ENCODE measurements at places on chromosomes 11 and 22.

DNA sequence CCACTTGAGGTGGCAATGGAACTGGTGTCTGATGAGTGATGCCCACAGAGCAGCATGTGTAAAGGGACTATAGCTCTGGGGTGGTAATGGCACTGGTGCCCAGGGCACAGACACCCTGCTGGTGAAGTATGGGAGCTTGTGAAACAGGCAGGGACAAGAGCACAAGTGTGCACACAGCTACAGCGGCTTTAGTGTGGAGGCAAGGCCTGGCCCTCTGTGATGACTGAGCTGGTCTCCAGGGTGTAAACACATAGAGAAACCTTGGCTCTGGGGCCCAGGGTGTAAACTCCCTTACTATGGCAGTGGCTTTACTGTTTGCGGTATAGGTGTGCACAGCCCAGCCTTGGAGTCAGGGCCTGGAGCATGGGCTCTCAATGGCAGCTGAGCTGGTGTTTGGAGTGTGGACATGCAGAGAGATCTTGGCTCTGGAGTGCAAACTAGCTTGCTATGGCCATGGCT, 46.3 kb downstream of the BIRC2 start:
- no peak for DNase-seq

GRCh38 chr11:61610905-61611304, 30.0 kb upstream of the SYT7 start:
- DNase-seq = no peak

GRCh38 chr11:87035976-87036583, 1.7 kb upstream of the TMEM135 start:
- no peak for DNase-seq

- DNase-seq = no peak
Measured at GRCh38 chr22:36215981-36216380, 14.4 kb upstream of the APOL4 start.

GRCh38 chr11:65558930-65559509, 861 bp upstream of the LTBP3 start:
- no peak for DNase-seq

GRCh38 chr11:128896356-128896755, 5.2 kb downstream of the KCNJ5 start:
- DNase-seq = no peak

- DNase-seq = no peak
Measured at GRCh38 chr11:103668859-103669258, 367.6 kb upstream of the DDI1 start.

GRCh38 chr11:126109941-126110731, 47.5 kb upstream of the CDON start:
- no peak for DNase-seq

GRCh38 chr22:47382164-47382890, 619.9 kb downstream of the TBC1D22A start:
- DNase-seq = no peak

All from NCI-H1105 (cell line).